ENCODE measurements at places on chromosomes 4 and X.

GRCh38 chr4:58301376-58301999, 1191.3 kb upstream of the IGFBP7 start:
- DNase-seq, result no peak

GRCh38 chr4:63906660-63907183, 502.5 kb downstream of the TECRL start:
- no peak for DNase-seq

DNA sequence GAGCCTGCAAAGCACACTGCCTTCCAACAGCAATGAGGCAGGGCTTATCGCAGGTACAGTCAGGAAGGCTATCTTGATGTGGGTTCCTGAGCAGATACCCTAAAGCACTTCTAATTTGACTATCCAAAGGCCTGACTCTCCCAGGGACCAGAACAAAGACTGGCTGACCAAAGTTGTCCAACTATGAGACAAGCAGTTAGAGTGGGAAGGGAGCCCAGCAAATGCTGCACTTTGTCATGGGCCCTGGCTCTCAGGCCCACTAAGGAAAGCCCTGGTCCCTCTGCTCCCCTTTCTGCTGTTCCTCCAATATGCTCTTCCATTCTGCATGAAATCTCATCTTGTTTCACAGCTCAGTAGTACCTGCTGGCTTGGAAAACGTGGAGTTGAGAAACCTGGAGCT, 391.0 kb downstream of the RAB28 start:
- no peak for DNase-seq

DNA sequence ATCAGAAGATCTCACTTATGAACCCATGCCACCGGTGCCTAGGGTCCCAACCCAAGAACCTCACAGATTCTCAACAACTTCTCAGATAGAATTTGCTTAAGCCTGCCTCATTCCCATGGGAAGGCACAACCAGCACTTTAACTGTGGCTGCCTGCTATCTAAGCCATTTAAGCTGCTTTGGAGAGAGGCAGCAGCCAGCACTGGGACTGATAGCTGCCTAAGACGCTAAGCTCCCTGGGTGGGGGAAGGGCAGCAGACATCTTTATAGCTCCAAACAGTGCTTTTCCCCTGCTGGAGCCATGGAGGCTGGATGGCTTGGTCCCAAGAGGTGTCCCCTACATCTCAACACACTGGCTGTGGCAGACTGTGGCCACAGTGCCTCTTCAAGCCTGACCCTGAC, 1268.6 kb downstream of the FAM133A start:
- DNase-seq, result no peak

DNA sequence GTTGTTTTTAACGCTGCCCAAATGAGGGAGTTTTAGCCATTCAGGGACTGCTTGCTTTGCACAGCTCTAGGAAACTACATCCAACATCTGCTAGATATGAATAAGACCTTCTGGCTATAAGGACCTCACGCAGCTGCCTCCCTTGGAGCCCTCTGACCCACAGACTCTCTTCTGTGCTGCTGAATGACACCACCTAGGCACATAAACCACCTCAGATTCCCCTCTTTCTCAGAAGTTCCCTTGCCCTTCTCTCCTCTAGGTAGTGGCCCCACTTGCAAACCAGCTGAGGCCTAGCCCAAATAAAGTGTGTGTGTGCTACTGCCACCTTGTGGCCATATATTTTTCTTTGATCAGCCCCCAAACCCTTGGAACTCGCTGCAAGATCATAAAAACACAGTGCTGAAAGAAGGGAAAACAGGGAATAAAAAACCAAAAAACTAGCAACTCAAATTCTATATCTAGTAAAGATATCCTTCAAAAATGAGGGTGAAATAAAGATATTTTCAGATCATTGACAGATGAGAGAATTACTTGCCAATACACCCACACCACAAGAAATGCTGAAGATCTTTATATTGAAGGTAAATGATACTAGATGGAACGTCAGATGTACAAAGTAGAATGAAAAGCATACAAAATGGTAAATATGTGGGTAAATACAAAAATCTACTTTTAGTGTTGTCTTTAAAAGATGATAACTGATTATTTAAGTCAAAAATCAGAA, 265.9 kb downstream of the ADAMTS3 start:
- peak; percentile 57 for DNase-seq

DNA sequence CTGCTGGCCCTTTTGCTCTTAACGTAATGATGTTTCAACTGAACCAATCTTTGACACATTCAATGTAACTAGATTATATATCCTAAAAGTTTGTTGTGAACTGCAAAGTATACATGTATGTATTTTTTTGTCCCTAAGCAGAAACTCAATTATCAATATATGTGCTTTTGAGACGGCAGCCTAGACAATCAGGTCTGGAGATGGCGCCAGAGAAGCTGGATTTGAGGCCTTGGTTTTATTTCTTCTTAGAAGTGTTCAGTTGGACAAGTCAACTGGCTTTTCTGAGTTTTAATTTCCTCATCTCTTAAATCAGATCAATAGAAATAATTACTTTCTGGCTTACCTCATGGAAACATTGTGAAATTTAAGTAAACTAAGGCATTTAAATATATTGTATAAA, 62.5 kb downstream of the DCAF8L1 start:
- no peak for DNase-seq

DNA sequence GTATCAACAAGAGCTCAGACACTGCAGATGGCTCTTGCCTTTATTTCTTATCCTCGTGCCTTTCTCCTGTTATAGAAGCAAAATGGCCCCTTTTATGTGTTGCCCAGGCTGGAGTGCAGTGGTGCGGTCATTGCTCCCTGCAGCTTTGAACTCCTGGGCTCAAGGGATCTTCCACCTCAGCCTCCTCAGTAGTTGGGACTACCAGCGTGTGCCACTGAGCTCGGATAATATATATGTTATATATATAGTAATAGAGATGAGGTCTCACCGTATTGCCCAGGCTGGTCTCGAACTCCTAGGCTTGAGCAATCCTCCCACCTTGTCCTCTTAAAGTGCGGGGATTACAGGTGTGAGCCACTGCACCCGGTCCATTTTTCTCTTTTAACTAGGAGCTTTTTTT, 79.7 kb downstream of the TMEM131L start:
- no peak for DNase-seq

DNA sequence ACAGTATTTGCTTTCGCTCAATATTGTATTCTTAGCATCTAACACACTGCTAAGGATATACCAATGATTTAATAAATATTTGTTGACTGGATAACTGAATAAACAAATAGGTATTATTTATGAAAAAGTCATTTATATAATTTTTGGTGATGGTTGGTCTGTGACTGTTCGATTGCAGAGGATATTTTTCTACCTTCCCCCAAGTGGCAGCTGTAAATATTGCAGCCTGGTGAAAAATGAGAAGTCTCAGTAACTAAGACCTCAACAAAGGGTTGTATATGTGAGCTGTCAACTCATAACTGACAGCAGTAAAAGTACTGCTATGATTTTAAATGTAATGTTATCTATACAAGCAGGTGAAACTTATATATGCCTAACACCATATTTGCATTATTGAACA, 36.0 kb downstream of the HTR2C start:
- DNase-seq, result peak; percentile 13

DNA sequence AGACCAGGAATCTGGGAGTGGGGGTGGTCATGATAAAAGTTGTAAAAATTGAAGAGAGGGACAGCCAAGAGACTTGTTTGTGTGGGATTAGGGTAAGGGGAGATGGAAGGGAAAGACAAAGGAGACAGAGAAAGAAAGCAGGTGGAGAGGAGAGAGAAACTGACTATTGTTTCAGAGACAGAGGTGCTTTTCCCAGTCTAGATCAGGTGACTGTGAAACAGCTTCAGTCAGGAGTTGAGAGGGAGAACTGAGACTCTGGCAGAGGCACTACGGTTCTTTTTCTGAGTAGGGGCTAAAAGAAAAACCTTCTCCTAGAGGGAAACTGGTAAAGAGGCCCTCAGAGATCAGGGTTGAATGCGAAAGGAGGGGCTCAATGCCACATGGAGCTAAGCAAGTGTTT, 106.4 kb downstream of the KDR start:
- DNase-seq, result no peak

- no peak for DNase-seq
Observed at GRCh38 chr4:88693792-88694191, 3.8 kb downstream of the NAP1L5 start.

- no peak for DNase-seq
Observed at GRCh38 chr4:94305466-94306225, 37.0 kb downstream of the HPGDS start.

GRCh38 chrX:25144043-25144940, 128.5 kb upstream of the ARX start:
- DNase-seq, result peak; percentile 45

GRCh38 chrX:130916636-130917422, 13.8 kb upstream of the ENOX2 start:
- DNase-seq, result peak; percentile 52

GRCh38 chr4:78058591-78059523, 1.7 kb downstream of the FRAS1 start:
- DNase-seq, result peak; percentile 69

- no peak for DNase-seq
Observed at GRCh38 chr4:165402375-165402774, 23.6 kb downstream of the CPE start.

DNA sequence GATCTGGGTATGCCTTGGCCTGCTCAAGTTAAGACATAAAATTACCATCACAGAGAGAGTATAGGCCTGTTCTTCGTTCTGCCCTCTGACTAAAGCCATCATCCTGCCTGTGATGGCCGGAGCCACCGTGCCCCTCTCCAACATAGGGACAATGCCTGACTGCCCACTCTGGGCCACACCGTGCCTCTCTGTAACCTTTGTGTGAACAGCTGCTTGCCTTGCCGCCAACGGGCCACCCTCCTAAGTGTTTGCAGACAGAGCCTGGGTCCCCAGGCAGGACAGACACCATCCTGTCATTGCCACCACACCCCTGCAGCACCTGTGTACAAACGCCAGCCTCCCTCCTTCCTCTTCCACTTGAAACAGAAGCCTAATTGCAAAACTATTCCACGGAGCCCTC, 298.7 kb upstream of the TENM3 start:
- no peak for DNase-seq

DNA sequence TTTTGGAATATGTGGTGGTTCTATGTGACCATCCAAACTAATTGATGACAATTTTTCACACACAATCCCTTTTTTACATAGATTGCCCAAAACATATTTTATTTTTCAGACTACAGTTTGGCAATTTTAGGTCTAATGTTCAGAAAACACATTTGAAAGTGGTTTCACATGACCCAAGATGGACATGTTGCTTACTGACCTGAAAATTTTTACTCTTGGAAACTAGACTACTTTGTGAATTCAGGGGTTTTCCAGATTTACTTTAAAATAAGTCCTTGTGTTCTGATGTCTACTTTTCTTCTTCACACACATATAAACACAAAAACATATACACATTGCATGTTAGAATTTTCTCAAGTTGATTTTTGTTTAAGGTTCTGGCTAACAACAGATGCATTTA, 79.5 kb downstream of the HMGB2 start:
- DNase-seq, result no peak

- no peak for DNase-seq
Observed at GRCh38 chrX:88397551-88397950, 349.5 kb upstream of the CPXCR1 start.

GRCh38 chrX:74133156-74133796, 170.7 kb upstream of the ZCCHC13 start:
- DNase-seq, result peak; percentile 62

- DNase-seq, result no peak
Observed at GRCh38 chr4:70577220-70577927, 14.7 kb upstream of the AMBN start.

DNA sequence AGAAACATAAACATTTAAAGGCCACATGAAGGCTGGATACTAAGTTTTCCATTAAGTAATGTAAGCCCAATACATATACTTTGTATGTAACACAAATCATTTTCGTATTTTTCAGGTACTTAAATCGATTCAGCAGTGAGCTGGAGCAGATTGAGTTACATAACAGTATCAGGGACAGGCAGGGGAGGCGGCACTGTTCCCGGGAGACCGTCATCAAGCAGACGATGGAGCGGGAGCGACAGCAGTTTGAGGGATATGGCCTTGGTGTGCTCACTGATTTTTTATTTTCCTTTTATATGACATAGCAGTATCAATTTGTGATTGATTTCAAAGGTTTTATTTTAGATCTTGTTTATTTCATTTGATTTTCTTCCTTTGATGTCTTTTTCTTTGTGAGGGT, 20.7 kb downstream of the TMA16 start:
- no peak for DNase-seq

DNA sequence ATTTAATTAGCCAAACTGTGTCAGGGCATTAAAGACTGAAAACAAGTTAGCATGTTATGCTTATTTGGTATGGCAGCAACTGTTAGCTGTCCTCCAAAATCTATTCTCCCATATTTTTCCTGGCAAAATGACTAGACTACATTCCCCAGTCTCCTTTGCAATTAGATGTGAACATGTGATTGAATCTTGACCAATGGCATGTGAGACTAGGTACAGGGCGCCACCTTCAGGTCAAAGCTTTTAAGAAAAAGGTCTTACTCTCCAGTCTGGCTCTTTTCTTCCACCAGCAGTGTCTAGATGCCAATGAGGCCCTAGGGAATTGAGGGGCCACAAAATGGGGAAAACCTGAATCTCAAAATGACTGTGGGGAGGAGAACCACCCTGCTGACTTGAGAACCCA, 408.2 kb downstream of the SMARCA1 start:
- peak; percentile 2 for DNase-seq

GRCh38 chr4:127236889-127237288, 395.9 kb upstream of the INTU start:
- peak; percentile 64 for DNase-seq

DNA sequence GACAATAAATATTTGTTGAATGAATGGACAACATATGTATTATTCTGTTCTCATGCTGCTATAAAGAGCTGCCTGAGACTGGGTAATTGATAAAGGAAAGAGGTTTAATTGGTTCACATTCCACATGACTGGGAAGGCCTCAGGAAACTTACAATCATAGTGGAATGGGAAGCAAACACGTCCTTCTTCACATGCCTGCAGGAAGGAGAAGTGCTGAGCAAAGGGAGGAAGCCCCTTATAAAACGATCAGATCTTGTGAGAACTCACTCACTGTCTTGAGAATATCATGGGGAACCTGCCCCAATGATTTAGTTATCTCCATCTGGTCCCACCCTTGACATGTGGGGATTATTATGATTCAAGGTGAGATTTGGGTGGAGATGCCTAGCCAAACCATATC, 233.9 kb upstream of the AADAT start:
- no peak for DNase-seq

Data from AG20443 (cell line).